Astrocyte of the spinal cord (primary cell): ENCODE measurements at places on chromosomes 1 and 21.

DNA sequence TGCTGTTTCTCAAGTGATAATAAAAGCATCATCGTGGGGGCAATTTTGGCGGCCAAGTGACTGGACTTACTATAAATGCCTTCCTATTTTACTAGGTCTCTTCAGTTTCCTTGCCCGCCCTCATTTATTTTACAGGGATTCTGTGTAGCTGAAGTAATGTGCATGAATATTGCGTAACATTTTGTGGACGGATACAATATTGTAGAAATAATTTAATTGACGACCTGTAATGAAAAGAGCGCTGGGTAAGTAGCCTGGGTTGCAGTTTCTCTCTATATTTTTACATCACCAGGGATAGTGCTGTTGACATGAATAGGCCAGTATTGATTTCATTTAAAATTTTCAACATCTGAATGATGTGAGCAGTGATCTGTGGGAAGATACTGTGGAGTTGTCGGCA, 28.1 kb upstream of the LMO4 start:
- no peak for DNase-seq

GRCh38 chr21:23853796-23854379, 1753.4 kb downstream of the MRPL39 start:
- DNase-seq, result peak; percentile 24

DNA sequence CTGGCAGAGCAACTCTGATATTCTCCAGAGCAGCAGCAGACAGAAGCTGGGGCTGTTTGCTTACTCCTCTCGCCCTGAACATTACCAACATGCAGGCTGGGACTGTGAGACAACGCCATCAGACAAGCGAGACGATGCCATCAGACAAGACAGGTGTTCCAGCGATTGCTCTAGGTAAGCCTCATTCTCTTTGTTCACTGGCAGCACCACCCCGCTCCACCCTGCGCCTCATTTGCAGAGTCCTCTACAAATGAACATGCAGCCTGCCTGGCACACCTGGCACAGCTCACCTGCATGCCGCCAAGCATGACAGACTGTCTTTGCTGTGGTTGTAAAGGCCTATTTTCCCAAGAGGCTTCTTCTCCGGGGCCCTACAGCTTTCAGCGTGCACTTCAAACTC, 346.2 kb downstream of the SMYD3 start:
- DNase-seq, result no peak

- no peak for DNase-seq
Measured at GRCh38 chr1:243230914-243231313, 24.2 kb downstream of the CEP170 start.

- no peak for DNase-seq
Measured at GRCh38 chr1:60575326-60575977, 501.9 kb upstream of the C1orf87 start.

DNA sequence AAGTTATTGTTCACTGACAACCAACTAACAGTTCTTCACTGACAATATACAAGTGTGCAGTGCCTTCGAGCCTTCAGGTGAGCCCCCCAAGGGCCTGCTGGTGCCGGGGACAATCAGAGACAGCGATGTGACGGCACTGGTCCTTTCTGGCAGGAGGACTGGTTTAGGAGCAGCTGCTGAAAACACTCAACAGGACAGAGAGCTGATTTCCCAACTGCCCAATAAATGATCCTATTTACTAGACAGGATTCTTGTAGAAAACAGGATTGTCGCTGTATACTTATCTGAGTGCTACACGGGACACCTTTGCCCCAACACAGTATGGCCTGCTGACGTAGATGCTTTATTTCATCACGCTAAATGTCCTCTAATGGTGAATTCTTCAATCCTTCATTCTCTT, 65.4 kb downstream of the TP53BP2 start:
- DNase-seq, result no peak

DNA sequence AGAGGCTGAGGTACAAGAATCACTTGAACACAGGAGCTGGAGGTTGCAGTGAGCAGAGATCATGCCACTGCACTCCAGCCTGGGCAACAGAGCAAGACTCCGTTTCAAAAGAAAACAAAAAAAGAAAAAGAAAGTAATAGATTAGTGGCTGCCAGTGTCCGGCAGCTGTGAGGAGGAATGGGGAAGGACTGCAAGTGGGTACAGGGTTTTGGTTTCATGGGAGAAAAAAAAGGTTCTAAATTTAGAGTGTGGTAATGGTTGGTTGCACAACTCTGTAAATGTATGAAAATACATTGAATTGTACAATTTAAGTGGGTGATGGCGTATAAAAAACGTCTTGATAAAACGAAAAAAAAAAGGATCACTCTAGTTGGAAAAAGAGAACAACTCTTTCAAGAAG, 6.7 kb downstream of the TAF1A start:
- DNase-seq, result no peak

DNA sequence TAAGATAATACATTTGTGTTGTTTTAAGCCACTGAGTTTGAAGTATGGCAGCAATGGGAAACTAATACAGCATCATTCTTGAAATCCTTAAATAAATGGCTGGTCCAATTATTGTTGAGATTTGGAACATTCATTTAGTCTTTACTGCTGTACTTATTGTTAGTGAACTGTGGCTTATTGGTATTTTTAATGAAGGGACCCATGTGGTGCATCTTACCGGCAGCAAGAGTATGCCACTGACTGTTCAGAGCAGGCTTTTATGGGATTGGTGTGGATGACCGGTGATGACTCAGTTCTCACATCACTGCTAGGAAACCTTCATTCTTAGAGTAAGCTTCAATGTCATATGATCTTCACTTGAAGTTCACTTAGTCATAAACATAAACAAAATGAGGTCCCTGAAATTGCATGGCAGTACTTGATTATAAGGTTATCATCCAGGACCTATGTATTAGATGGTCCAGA, 31.5 kb downstream of the PRKAA2 start:
- peak; percentile 88 for DNase-seq

- DNase-seq, result no peak
Measured at GRCh38 chr1:67753776-67754525, 69.0 kb downstream of the GADD45A start.

- no peak for DNase-seq
Measured at GRCh38 chr1:241637046-241637590, 3.1 kb downstream of the CHML start.
